Right ventricle myocardium inferior (tissue), 1 donor: ENCODE measurements at places on chromosomes 3 and 15.

- DNase-seq: no peak
Measured at GRCh38 chr3:44159696-44160300, 81.9 kb upstream of the TOPAZ1 start.

DNA sequence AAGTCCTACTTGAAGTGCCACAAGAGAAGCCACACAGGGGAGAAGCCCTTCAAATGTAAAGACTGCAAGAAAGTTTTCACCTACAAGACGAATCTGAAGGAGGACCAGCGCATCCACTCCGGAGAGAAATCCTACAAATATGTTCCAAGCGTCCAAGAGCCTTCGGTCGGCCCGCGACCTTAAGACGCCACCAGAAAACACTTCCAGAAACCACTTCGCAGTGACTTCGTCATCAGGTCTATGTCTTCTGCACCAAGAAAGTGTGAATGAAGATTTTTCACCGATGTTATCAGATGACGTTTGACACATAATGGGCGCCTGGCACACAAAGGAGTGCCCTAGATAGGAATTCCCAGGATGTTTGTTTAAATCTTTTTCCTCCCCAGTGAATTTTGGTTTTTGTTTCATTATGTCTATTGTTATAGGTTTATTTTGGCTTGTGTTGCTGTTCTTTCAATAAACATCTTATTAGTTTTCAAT is 24.1 kb upstream of the ARPIN start:
- no peak for DNase-seq

- no peak for DNase-seq
Measured at GRCh38 chr3:187112934-187113793, 26.1 kb downstream of the RPL39L start.

DNA sequence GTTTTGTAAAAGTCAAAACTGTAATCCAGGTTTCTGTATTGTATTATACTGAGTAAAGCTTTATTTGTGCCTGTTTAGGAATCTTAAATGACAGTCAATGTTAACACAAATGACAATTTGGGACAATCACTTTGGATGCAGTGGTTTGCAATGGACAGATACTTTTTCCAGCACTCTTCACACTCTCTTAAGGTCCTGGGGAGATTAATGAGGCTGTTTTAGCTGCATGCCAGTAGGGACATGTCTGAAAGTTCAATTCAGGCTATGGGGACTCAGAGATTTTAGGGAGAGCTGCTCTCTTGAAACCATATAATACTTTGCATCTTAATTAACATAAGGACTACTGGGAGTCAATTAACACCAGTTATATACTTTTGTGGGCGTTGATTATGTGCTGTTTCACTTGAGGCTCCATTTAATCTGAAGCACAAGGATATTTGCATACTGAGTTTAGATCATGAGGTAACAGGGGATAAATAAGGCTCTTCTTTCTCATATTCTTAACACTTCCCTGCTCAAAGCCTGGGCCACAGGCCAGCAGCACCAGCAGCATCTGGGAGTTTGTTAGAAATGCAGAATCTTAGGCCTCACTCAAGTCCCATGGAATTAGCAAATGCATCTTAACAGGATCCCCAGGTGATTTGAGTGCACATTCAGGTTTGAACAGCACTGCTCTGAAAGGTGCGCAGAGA is 972.8 kb downstream of the PLOD2 start:
- DNase-seq: no peak

DNA sequence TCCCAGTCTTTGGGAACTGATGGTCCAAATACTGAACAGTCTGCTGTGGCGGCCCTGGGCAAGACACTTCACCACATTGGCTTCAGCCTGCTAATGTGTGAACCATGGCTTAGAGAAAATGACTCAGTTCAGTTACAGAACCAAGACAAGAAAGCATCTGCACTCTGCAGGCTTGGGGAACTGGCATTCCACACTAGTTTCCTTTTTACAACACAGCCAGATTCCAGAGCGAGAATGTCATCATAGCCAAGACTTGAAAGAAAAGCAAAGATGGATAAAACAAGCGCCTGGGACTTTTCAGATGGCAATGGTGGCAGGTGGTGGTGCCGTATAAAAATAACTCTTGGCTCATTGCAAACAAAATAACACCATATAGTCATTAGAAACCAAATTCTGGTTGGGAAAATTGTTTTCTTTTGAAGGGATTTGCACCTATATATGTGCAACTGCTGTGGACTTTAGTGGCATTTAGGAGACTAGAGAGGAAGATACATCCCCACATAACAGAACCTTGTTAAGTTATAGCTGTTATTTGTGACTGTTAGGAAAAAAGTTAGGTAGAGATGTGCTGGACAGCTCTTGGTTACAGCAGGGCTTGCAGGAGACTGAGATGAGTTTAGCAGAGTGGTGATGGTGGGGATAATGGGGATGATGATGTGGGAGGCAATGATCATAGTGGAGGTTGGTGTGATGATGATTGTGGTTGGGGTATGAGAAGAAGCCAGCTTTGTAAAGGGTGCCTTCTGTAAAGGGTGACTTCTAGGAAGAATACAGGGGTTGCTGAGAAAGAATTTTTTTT is 273.6 kb downstream of the THRB start:
- no peak for DNase-seq

GRCh38 chr3:71104556-71104955 is 479.0 kb downstream of the FOXP1 start:
- no peak for DNase-seq
